CD4-positive, alpha-beta T cell treated with Interleukin-6 at 100 ng/mL for 8 hours (primary cell): ENCODE measurements at places on chromosomes 3 and 15.

GRCh38 chr15:28080386-28080785 lies 18.7 kb downstream of the OCA2 start:
- no peak for DNase-seq

DNA sequence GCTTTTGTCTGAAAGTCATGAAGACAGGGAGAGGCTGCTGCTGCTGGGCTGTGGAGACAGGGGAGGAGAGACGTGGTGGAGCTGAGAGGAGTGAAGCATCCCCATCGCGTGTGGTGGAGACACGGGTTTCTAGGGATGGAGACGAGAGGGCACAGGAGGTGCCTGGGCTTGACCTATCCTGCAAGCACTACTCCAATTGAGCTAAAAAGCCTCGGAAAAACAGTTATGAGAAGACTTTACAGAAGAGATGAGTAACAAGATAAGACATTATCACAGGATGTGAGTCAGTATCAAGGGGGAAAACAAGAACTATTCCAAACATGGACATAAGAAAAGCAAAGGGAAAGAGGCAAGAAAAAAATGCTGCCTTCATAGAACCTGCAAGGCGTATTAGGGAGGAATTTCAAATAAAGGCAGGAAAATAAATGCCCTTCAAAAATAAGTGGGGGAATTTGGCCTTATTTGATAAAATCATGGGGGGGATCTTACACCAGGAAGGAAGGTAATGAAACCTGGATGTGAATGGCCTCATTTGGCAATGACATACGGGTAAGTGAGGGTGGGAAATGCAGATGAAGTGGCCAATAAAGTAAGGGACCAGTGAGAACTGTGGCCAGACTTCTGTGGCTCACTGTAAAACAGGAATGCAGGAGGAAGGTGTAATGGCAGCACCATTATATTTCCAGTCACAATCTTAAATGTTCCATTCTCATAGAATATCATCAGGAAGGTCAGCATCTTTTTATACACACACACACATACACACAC lies 97.9 kb downstream of the PLD1 start:
- no peak for DNase-seq

- DNase-seq = no peak
These were observed 58.0 kb upstream of the HERC1 start for GRCh38 chr15:63891768-63892133.

GRCh38 chr3:42123012-42123581 lies 31.9 kb downstream of the TRAK1 start:
- no peak for DNase-seq

DNA sequence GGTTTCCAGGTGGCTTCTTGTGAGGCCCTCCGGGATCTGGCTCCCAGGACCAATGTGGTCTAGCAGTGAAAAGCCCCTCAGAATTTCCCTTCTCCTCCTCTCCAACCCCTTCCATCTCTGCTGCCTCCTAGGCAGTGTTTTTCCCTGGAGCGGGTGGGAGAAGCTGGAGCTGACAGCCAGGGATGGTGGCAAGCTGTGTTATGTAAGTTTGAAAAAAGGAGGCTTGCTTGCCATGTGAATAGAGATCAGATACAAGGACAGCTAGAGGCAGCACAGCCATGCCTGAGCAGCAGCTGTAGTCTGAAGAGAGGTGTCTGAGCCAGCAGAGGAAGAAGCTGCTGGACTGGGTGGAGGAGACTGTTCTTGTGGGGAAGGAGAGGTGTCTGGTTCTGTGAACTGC lies 20.6 kb downstream of the SNAPC5 start:
- DNase-seq = no peak

GRCh38 chr3:100891033-100891432 lies 102.2 kb downstream of the ABI3BP start:
- DNase-seq = no peak

DNA sequence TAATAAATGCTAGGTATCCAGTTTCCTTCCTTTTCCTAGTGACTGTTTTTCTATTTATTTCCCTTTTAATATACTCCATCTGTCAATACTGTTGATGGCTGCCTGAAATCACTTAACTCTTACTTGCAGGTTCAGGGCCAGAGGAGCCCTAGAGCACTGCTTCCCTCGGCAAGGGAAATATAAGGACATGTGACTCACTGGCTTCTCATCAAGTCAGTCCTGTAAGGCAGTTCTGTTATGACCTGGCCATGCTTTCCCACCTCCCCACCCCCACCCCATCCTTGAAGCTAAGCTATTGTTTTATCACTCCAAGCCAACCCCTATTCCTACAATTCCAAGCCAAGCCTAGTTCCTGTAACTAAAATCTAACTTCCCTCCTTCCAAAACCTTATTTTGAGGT lies 800.7 kb downstream of the ROBO1 start:
- DNase-seq = no peak

- no peak for DNase-seq
These were observed 76.2 kb downstream of the OCA2 start for GRCh38 chr15:28022961-28023360.

DNA sequence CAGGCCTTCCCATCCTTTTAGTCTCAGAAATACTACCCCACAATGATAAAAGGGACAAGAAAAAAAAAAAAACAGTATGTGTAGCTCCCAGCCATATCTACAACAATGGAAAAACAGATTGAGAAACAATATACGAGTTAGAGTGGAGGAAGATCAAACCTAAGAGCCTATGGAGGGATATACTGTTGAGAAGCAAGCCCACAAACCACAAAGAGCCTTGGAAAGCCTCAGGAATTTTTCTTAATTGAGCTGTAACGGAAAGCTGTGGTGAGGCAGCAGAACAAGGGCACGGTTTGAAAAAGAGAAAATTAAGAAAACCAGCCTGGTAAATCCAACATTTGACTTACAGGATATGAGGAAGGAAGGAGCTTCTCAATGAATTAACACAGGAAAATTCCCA lies 21.4 kb downstream of the KPNA1 start:
- DNase-seq = no peak

DNA sequence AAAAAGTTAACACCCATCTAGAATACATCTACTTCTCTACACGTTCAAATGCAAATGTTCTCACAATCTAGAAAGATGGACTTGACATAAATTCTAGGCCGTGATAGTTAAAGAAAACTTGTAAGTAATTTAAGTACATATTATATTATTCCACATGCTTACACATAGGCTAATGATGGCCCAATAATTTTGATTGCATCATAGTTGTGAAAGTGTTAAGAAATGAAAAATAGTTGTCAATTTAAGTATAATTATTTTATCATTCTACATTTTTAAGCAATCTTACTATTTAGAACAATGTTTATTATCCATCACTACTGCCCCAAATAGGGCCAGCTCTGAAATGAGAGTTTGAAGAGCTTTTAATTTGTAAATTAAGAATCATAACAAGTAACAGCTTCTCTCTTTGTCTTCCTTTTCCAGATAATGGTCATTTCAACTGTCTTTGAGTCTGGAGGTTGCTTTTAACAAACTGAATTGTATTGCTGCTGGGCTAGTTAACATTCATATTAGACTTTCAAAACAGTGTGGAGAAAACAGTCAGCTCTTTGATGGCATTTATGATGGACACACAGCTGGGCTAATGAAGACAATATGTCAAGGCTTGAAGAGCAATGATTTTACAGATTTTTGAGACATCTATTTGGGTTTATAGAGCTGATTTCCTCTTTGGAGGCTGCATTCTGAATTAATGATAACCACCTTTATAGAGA lies 246.1 kb upstream of the KCNH8 start:
- DNase-seq = no peak

GRCh38 chr3:55042591-55042990 lies 114.7 kb upstream of the LRTM1 start:
- DNase-seq = no peak

GRCh38 chr3:140128631-140129030 lies 193.6 kb downstream of the CLSTN2 start:
- no peak for DNase-seq

- DNase-seq = no peak
These were observed 146.5 kb downstream of the EBLN2 start for GRCh38 chr3:73207946-73208440.

DNA sequence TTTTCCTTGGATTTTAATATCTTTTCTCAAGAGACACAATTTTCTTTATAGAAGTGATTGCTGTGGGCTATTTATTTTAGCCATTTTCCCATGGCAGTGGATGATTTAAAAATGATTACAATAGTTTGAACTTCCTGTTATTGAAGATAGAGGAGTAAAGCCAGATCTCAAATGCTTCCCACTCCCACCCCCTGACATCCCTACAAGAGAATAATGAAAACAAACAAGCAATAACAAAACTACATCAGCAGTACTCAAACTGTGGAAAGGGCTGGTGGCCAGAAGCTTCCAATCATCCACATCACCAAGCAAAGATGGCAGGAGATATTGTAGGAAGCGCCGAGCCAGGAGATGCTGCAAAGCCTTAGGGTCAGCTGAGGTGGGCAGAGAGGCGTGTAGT lies 831.1 kb upstream of the NR2F2 start:
- DNase-seq = no peak

- no peak for DNase-seq
These were observed 60.1 kb upstream of the ICE2 start for GRCh38 chr15:60539016-60539415.

- DNase-seq = no peak
These were observed 540.5 kb upstream of the ATP11B start for GRCh38 chr3:182252802-182253201.

GRCh38 chr15:73568564-73569280 lies 64.5 kb downstream of the NPTN start:
- DNase-seq = no peak

DNA sequence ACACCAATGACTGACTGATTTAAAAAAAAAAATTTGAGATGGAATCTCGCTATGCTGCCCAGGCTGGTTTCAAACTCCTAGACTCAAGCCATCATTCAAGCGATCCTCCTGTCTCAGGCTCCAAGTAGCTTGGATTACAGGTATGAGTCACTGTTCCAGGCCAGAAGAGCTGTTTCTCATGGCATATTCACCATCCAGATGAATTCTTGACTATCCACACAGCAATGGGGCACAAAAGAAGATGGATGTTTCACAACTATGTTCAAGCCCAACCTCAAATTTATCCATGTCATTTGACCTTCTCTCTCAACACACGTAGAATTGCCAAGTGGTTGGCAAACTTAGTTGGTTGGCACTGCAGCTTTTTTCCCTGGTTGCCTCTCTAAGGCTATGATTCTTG lies 40.6 kb downstream of the PRICKLE2 start:
- DNase-seq = no peak

DNA sequence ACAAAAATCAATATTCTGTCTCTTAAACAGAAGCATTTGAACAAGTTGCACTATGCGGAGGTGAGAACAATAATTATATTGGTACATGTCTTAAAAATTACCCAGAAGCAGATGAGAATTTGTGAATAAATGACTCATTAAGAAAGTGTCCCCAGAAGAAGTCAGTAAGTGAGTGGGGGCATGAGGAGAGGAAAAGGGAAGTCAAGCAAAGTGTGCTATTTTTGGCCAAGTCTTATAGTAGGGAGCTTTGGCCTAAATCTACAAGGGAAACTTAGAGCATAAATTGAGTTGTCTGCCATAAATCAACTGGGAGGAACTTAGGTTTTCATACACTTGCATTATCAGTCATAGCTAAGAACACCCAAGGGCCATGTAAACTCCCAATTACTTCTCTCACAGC lies 86.9 kb upstream of the SATB1 start:
- no peak for DNase-seq

- DNase-seq = no peak
These were observed 440.8 kb downstream of the PYDC2 start for GRCh38 chr3:191901741-191902140.

GRCh38 chr15:67828969-67829646 lies 3.8 kb downstream of the SKOR1 start:
- no peak for DNase-seq

GRCh38 chr3:45503904-45504651 lies 90.5 kb upstream of the LIMD1 start:
- no peak for DNase-seq

- DNase-seq = no peak
These were observed 193.4 kb downstream of the ZNF621 start for GRCh38 chr3:40718209-40718608.

DNA sequence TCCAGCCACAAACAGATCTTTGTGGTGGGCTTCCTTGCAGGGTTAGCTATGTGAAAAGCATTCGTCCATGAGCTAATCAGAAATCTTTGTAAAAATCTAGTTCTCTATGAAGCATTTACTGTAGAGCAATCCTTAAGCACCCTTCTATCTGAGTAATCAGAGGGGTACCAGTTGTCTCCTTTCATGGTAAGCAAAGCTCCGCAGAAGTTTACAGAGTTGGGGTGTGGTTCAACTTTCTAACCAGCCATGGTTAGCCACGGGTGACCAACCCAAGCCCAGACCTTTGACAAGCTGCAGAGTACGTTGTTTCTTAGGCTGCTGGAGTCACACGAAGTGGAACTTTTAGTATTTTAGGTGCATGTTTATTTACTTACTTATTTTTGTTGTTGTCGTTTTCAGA lies 77.4 kb downstream of the FLNB start:
- DNase-seq = no peak

GRCh38 chr3:41898631-41899030 lies 63.3 kb downstream of the ULK4 start:
- no peak for DNase-seq

DNA sequence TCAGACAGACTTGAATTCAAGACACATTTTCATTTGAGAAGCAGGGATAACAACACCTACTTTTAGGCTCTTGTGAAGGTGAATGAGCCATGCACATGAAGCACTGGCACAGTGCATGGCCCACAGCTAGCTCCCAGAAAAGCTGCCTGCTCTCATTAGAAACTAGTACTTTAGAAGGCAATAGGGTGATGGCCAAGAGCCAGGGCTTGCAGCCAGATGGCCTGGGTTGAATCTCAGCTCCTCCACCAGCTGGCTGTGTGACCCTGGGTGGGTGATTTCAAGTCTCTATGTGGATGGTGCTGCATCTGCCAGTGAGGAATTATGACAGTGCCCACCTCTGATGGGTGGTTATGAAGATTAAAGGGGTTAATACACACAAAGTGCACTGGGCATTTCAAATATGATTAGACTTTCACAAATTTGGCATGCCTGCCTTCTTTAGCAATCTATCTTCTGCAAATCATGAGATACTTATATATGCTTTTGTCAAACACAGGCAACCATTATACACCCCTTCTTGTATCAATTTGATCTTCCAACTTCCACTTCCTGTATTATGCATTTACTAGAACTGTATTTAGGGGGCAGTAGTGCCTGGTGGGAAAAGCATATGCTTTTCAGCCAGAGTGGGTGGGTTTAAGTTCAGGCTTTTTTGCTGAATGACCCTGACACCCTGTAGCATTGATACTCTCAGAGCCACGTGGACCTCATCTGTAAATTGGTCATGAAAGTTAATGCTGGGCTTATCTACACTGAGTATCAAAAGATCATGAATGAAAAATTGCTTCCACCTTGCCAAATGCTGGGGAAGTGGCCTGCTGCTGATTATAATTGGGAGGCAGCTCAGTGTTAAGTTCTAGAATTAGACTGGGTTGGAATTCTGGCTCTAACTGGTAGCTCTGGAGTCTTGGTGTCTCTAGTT lies 34.7 kb upstream of the RBP1 start:
- no peak for DNase-seq
